T-helper 17 cell (primary cell): ENCODE measurements at places on chromosomes 3 and 15.

- no peak for DNase-seq
Measured at GRCh38 chr3:16888785-16889607, 4.2 kb downstream of the PLCL2 start.

- DNase-seq: no peak
Measured at GRCh38 chr3:45223889-45224727, 2.0 kb downstream of the TMEM158 start.

DNA sequence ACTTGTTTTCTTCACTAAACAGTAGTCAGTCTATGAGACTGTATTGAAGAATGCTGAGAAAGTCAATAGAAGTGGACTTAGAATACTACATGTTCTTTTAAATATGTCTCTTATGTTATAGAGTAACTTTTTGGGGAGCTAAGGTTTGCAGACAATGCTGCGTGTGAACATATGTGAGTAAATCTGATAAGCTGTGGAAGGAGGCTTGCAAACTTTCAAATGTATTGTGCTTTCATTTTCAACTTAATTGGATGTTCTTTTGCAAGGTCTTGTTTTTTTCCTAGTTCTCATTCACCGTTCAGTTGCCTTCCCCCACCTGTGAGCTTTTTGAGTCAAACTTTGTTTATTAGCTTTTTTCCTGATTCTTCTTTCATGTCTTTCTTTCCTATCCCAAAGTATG lies 176.2 kb downstream of the LPP start:
- DNase-seq: no peak

DNA sequence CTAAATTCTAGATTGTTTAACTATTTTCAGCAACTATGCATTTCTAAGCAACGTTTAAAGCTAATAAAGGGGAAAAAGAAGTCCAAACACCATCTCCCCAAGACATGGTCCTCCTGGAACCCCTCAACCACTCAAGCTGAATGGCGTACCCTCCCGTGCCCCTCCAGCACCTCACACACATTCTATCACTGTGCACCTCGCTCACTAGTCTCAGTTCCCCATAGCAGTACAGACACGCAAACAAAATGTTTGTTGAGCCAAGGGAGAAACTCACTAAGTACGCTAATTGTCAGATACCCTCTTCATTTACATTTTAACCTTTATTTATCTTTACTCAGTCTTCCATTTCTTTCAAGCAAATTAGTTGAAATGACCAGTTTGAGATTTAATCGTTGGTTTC lies 48.8 kb downstream of the ACAP2 start:
- DNase-seq: no peak

DNA sequence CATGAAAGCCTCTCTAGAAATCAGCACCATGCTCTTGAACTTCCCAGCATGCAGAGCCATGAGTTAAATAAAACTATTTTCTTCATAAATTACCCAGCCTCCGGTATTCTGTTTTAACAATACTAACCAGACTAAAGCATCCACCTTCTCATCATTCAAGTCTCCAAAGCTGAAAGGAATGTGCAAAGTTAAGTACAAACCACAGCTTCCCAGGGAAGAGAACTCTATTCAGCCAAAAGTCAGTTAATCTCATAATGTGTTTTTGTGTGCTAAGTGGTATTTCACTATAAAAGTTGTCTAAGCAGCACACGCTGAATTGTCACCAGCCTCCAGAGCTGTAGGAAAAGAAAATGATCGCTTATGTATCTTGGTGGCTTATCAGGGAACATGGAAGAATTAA lies 135.5 kb upstream of the KCNH8 start:
- DNase-seq: no peak

- no peak for DNase-seq
Measured at GRCh38 chr3:177050501-177051237, 146.6 kb downstream of the TBL1XR1 start.

- DNase-seq: no peak
Measured at GRCh38 chr15:90436952-90437351, 48.9 kb downstream of the IQGAP1 start.

- DNase-seq: no peak
Measured at GRCh38 chr15:76073554-76073953, 13.8 kb downstream of the TMEM266 start.

- no peak for DNase-seq
Measured at GRCh38 chr15:77162872-77163633, 92.1 kb upstream of the TSPAN3 start.

- DNase-seq: no peak
Measured at GRCh38 chr15:32747921-32748342, 30.1 kb downstream of the GREM1 start.

DNA sequence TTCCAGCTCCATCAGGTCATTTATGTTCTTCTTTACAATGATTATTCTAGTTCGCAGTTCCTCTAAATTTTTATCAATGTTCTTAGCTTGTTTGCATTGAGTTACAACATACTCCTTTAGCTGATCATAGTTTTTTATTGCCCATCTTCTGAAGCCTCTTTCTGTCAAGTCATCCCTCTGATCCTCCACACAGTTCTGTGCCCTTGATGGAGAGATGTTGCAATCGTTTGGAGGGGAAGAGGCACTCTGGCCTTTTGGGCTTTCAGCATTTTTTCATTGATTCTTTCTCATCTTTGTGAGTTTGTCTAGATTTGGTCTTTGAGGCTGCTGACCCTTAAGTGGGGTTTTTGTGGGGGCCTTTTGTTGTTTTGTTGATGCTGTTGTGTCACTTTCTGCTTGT lies 234.6 kb upstream of the CBLB start:
- DNase-seq: no peak

- no peak for DNase-seq
Measured at GRCh38 chr15:44554934-44555723, 18.2 kb downstream of the EIF3J start.

DNA sequence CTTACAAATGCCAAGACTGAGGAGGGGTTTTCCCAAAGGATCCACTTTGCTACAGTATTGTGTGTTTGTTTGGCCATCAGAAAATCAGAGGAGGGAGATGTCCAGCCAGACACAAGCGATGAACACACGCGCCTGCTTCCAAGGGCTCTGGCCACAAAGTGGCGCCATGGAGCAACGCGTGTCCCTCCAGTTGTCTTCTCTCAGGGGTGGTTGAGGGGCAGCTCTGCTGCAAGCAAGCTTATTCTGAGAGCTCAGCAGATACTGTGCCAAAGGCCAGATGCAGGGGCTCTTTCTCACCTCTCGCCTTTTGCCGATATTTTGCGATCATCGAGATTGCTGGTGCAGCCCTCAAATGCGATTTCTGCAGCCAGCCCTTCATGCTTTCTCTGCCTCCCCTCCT lies 88.9 kb upstream of the OSBPL11 start:
- no peak for DNase-seq

DNA sequence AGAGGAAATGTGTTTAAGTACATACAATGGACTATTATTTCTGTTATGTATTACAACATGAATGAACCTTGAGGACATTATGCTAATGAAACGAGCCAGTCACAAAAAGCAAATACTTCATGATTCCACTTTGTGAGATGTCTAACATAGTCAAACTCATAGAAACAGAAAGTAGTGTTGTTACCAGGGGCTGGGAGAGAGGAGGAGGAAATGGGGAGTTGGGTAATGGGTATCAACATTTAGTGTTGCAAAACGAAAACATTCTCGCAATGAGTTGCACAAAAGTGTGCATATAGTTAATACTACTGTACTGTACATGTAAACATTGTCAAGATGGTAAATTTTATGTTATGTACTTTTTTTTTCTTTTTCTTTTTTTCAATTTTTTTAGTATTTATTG lies 194.3 kb downstream of the IL5RA start:
- no peak for DNase-seq

- DNase-seq: no peak
Measured at GRCh38 chr3:11288786-11289637, 16.8 kb downstream of the ATG7 start.

- no peak for DNase-seq
Measured at GRCh38 chr15:29731865-29732264, 90.4 kb downstream of the TJP1 start.

- DNase-seq: no peak
Measured at GRCh38 chr15:57235873-57236272, 140.4 kb upstream of the CGNL1 start.

GRCh38 chr3:11625376-11626083 lies 18.2 kb downstream of the VGLL4 start:
- DNase-seq: no peak

GRCh38 chr3:107455621-107456020 lies 67.1 kb upstream of the BBX start:
- DNase-seq: no peak

DNA sequence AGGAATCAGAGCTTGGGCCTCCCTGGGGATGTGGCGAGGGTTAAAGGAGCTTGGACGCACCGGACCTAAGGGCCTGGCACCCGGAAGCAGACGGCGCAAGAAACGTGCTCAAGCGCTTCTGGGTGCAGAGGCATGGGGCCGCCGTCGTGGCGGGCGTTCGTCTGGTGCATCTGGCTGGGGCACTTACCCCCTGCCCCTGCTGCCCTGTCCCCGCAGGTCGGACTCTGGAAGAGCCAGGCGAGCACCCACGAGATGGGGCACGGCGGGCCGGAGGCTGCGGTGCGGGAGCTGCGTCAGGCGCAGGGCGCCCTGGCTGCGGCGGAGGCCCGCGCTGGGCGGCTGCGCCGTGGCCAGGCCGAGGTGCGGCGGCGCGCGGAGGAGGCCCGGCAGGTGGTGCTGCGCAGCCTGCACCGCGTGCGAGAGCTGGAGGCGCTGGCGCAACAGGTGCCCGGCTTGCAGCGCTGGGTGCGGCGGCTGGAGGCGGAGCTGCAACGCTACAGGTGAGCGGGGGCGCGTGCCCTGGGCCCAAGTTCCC lies 2.5 kb downstream of the EFCC1 start:
- peak; percentile 32 for DNase-seq

DNA sequence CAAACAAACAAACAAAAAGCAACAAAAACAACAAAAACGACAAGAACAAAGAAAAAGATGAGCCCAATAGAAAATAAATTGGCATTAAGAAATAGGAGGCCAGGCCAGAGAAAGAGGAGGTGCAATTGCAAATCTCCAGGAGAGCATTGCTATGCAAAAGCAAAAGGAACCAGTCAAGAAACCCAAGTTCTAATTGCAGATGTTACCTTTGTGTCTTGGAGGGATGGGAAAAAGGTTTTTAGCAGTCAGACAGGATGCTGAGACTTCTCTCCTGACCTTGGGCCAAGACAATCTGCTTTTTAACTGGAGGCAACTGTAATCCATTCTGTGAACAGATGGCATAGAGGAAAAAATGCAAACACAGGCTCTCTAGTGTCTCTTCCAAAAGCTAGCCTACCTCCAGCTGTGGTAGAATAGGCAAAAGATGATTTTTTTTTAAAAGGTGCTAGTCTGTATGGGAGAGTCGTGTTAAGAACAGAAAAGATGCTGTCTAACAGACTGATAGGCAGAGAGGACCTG lies 56.4 kb downstream of the LSAMP start:
- DNase-seq: no peak

GRCh38 chr3:130828948-130829947 lies 64.6 kb upstream of the ATP2C1 start:
- no peak for DNase-seq

GRCh38 chr3:134239538-134239937 lies 11.1 kb downstream of the RYK start:
- no peak for DNase-seq

DNA sequence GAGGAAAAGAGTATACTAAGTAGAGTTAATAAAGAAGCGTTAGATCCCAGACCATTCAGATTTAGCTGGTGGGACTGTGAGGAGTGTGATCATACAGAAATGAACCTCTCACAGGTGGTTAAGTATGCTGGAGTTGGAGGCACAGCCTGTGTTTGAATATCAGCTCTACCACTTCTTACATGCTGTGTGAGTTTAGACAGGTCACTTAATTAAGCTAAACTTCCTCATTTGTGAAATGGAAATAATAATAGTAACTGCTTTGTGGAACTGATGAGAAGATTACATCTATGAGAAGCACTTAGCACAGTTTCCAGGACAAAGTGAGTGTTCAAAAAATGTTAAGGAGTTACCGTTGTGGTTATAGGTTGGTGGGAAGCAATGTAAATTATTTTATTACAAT lies 8.4 kb downstream of the ACP3 start:
- no peak for DNase-seq

GRCh38 chr3:79517766-79518413 lies 249.9 kb downstream of the ROBO1 start:
- no peak for DNase-seq

GRCh38 chr3:52874160-52874701 lies 23.1 kb downstream of the STIMATE start:
- no peak for DNase-seq

DNA sequence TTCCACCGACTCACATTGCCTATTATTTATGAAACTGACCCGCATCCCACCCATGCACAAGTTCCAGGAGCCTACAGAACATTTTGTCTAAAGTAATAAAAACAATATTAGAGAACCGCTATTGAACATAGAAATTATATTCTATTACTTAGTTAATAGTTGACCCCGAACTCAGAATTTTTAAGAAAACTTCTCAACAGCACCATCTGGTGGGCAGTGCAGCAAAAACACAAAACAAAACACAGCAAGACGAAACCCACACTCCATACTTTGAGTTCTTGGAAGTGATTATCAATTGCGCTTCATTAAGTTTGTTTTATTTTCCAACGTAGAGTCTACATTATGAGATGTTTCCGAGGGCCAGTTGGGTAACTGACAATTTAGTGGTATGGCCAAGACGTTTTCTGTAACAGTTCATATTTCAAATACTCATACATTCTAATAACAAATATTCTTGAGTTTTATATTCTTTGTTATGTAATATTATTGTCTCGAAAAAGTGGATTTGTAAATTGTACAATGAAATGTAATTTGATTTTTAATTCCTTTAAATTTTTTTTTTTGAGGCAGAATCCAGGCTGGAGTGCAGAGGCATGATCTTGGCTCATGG lies 24.0 kb upstream of the C3orf70 start:
- no peak for DNase-seq

DNA sequence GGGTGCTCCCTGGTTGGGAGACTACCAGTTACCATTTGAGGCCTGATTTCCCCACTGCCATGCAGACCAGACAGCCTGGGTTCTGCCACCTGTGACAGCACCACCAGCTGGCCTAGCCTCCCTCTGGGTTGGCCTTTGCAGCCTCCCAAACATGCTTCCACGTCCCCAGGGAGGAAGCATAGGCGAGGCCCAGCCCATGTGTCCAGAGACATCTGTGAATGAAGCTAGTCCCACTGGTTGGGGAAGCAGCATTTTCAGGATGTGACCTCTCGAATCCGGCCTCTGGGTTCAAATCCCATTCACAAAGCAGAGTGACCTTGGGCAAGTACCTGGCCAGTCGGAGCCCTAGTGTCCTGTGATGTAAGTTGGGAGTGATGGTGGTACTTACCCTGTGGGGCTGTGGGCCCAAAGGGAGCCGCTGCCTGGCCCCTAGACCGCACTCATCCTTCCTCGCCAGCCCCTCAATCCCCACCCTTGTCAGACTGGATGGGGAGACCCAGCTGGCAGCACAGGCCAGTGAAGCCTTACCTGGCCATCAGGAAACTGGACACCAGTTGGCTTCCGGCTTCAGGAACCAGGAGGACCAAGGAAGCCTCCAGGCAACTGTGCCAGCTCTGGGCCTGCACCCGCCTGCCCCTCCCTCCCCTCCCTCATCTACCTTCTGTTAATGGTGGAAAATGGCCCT lies 6.0 kb downstream of the KLF15 start:
- no peak for DNase-seq

DNA sequence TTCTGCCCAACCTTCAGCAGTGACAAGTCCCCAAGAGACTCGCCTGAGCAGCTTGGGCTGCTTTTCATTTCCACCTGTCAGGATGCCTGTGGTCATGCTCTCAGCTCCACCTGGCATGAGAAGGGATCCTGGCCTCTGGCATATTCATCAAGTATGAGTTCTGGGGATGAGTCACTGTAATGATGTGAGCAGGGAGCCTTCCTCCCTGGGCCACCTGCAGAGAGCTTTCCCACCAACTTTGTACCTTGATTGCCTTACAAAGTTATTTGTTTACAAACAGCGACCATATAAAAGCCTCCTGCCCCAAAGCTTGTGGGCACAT lies 3.5 kb downstream of the MYD88 start:
- no peak for DNase-seq

GRCh38 chr15:45134682-45135604 lies 5.1 kb downstream of the DUOX1 start:
- no peak for DNase-seq
